Fibroblast of mammary gland (primary cell): ENCODE measurements at places on chromosomes 5 and 9.

- DNase-seq = peak; percentile 84
Measured at GRCh38 chr9:123225374-123225813, 43.0 kb downstream of the STRBP start.

DNA sequence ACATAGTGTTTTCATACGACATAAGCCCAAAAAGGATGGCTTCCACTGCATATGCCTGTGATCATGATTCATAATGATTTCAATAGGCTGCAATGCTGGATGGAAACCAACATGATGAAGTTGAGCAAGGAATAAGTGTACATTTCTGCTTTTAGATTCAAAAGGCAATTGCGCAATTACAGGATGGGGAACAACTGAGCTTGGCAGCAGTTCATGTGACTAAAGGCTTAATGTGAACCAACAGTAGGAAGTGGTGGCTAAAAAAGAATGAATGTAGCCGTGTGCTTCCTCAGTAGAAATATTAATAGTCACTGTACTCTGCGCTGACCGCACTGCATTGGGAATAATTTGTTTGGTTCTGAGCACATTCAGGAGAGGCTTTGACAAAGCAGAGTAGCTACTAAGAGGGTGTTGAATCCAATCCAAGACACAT, 51.2 kb downstream of the SLC1A3 start:
- DNase-seq = peak; percentile 100

DNA sequence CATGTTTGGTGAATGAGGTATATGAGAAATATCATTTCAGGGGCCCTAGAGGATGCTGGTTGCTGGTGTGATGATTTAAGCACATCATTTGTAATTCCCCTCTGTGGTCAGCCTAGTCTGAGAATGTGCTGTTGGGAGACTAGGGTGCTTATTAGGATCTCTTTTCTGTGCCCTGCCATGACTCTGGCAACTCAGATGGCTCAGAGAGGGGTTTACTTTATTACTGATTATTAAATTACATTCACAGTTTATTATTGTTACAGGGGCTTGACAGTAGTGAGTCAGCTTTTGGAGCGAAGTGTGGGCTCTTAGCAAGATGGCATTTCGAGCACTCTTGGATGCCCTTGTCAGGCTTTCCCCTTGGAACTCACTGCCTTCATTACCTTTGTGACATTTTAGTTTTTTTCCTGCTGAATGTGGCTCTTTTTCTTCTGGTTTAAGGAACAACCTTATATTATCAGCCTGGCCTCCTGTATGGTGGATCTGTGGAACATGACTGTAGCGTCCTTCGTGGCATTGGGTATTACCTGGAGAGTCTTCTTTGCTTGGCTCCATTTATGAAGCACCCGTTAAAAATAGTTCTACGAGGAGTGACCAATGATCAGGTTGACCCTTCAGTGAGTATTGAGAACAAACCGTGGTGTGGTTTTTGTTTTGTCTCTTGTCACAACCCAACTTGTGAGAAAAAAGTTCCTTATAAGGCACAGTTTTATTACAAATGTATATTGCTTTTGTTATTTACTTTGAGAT, 33.8 kb downstream of the RCL1 start:
- DNase-seq = peak; percentile 30

DNA sequence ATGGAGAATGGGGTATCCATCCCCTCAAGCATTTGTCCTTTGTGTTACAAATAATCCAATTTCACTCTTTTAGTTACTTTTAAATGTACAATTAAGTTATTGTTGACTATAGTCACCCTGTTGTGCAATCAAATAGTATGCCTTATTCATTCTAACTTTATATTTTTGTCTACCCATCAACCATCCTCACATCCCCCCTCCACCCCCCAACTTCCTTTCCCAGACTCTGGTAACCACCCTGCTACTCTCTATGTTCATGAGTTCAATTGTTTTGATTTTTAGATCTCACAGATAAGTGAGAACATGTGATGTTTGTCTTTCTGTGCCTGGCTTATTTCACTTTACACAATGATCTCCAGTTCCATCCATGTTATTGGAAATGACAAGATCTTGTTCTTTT, 15.4 kb upstream of the RANBP17 start:
- DNase-seq = no peak

- no peak for DNase-seq
Measured at GRCh38 chr9:116713271-116713670, 26.2 kb downstream of the TRIM32 start.

DNA sequence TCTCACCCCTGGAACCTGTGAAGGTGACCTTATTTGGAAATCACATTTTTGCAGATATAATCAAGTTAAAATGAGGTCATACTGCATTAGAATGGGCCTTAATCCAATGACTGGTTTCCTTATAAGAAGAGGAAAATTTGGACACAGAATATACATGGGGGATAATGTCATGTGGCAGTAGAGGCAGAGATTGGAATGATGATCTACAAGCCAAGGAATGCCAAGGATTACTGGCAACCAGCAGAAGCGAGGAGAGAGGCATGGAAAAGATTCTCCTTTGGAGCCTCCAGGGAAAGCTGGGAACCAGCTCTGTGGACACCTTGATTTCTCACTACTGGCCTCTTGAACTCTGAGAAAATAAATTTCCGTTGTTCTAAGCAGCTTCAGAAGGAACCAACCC, 20.2 kb upstream of the CEP78 start:
- no peak for DNase-seq

DNA sequence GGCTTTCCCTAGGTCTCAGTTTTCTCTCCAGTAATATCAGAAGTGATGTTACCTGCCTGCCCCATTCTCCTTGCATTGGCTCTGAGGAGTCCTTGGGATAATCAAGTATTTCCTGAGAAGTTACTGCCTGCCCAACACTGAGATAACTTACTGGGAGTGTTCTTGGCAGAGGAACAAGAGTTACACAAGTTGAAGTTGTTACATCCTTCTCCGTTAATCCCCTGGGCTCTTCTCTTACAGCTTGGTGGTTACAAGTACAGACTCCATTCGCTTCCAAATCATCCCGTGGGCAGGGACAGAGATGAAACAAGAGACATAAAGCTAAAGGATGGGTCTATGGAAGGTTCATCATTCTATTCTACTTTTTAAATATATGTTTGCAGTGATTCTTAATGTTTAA, 74.1 kb upstream of the SAP30L start:
- DNase-seq = peak; percentile 97

DNA sequence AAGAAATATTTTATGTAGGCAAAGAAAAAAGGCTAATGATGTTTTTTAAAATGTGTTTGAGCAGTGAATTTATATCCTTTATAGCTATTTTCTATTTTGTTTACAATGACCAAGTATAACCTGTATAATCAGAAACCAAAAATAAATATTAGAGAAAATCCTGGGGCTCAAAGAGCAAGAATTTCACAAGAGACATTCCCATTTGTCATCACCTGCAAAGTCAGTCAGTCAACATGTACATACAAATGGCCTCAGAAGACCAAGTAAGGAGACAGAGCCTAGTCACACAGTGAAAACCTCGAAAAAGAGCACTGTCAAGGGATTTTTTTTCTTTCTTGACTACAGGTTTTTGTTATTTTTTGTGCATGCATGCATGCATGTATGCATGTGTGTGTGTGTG, 231.4 kb downstream of the GLIS3 start:
- DNase-seq = peak; percentile 16

- DNase-seq = no peak
Measured at GRCh38 chr5:169910393-169910792, 69.9 kb downstream of the INSYN2B start.

- no peak for DNase-seq
Measured at GRCh38 chr5:56640763-56641406, 174.5 kb upstream of the MAP3K1 start.

GRCh38 chr9:77808751-77809081, 160.6 kb upstream of the GNA14 start:
- DNase-seq = peak; percentile 44

DNA sequence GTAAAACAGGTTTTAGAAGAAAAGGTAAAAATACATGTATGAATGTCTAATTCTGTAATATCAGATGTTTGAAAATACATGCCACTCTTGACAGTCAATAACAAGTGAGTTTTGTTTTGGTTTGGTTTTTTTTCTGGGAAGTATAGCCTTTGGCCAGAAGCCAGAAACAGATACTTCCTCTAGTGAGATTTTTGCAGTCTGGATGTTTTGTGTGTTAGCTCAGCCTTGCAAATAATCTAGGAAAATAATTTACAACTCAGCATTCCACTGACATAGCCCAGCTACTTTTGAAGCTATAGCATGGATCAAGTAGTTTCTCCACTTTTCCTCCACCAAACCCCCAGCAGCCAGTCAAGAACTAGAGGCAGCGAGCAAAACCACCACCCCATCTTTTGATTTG, 56.7 kb downstream of the SLC1A1 start:
- peak; percentile 39 for DNase-seq

- peak; percentile 42 for DNase-seq
Measured at GRCh38 chr5:87899721-87900131, 368.9 kb downstream of the TMEM161B start.

GRCh38 chr5:173039964-173040363, 16.2 kb upstream of the CREBRF start:
- no peak for DNase-seq

DNA sequence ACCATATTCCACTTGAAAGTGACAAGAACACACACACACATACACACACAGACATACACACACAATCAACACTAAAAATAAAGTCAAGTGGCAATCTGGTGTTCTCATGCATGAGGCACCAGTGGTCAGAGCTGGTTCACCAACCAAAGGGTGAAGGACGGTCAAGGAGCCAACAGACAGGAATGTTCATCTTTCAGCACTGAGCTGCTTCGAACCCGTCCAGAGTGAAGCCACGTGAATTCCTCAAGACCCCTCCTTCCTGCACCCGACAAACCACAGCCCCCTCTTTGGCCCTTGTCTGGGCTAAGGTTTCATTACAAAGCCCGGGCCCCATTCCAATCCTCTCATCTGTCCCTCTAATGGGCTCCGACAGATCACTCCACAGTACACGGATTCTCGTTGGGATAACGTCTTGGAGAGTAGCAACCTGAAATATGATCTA, 84.5 kb upstream of the SMIM23 start:
- DNase-seq = no peak

- peak; percentile 38 for DNase-seq
Measured at GRCh38 chr5:96293966-96294883, 138.8 kb downstream of the PCSK1 start.

- no peak for DNase-seq
Measured at GRCh38 chr5:64069486-64069885, 96.2 kb upstream of the RNF180 start.

DNA sequence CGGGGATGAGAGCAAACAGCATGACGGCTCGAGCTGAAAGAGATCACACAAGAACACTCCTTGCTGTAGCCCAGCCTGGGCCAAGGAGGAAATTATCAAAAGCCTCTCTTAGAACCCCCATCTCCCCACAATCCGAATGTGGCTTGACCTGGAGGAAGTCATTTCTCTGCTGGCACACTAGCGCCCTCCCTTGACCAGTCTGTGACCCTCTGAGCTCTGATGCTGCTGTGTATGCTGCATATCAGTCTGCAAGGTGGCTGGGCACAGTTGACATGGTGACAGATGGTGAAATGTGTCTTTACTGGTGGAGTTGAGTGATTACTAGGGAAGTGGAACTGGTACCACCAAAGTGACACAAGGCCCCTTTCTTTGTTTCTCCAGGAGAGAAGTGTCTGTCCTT, 3.3 kb downstream of the SLC46A2 start:
- peak; percentile 17 for DNase-seq

GRCh38 chr5:96718635-96719077, 56.5 kb downstream of the CAST start:
- DNase-seq = peak; percentile 20

- no peak for DNase-seq
Measured at GRCh38 chr9:3981897-3982296, 318.0 kb downstream of the GLIS3 start.

DNA sequence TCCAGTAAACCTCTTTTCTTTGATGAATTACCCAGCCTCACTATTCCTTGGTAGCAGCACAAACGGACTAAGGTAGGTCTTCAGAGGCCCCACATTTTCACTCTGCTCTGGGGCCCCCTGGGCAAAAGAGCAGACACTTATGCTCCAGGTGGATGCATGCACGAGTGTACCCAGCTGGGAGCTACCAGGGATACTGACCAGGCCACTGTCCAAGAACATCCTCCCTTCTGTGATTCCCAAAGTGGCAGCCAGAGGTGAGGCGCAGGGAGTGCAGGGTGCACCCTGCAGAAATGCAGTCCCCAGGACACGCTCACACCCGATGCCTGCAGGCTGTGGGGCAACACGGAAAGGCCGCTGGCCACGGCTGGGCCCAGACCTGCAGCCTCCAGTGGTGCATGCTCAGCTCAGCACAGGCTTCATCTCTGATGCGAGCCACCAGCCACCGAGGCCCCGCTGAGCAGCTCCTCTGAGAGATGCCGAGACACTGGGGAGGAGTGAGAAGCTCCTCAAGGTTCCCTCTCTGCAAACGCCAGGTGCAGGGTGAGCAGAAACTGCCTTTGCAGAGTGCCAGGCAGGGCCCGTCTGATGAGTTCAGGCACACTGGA, 48.1 kb upstream of the OLFM1 start:
- DNase-seq = no peak

- peak; percentile 22 for DNase-seq
Measured at GRCh38 chr5:54083851-54084250, 226.5 kb downstream of the ARL15 start.

DNA sequence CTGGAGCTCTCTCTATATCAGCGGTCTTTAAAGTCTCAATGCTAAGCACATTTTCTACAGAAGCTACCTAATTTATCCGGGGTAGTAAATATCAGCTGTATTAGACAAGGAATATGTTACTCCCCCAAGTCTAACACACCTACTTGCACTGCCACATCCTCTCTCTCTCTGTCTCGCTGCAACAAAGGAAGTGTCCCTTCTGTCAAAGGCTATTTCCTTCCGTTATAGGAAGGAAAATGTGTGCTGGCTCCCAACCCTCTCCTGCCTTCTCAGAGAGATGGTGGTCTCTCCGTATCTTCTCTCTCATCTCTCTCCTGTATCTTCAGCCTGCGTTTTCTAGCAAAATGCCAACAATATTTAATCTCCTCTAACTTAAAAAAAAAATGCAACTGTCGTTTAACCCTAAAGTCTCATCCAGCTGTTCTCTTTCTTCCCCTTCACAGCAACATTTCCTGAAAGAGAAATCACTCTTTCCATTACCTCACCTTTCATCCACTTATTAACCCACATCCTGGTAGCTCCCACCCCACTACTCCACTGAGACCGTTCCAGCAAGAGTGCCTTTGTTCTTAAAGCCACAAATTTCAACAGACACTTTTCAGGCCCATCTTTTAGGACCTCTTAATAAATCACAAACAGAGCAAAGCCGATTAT, 2.3 kb downstream of the TTF1 start:
- DNase-seq = peak; percentile 41

GRCh38 chr9:31733166-31733565, 651.3 kb upstream of the ACO1 start:
- no peak for DNase-seq
